Left lung (tissue), 14 donors: ENCODE measurements at places on chromosomes 2 and 18. TPM values are rescaled to one million over a fixed set of nuclear protein-coding genes. Genes with fewer than 3 reads are reported as not detected.

GRCh38 chr2:84301717-84302116, 157.4 kb downstream of the SUCLG1 start:
- H3K36me3 ChIP-seq, result no peaks in the 10 kb centered on the region
- H3K4me1 ChIP-seq, result no peaks in the 10 kb centered on the region
- no peaks in the 10 kb centered on the region for H3K27me3 ChIP-seq

GRCh38 chr18:73355121-73355520, 487.3 kb upstream of the NETO1 start:
- no peak for DNase-seq
- H3K4me1 ChIP-seq, result no peaks in the 10 kb centered on the region
- no peaks in the 10 kb centered on the region for H3K27me3 ChIP-seq
- H3K4me3 ChIP-seq, result no peak overlapping the region

DNA sequence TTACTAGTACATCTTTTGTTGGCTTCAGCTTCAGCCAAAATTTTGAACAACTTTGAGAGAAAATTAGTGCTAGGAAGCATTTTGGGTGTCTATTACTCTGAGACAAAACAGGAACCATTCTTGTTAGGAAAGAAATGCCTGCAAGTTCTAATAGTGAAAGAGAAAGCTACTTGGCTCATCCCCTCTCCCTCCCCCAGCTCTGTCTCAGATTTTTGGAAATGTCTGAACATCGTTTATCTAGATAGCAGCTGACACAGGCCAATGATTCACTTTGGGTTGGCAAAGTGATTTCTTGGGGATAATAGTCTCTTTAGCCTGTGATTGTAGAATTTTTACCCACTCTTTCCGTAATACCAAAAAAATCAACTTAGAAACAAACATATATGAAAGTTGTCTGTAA, 42.3 kb upstream of the PTPRM start:
- H3K4me3 ChIP-seq, result no peak overlapping the region
- H3K27me3 ChIP-seq, result no peaks in the 10 kb centered on the region
- no peak overlapping the region for H3K27ac ChIP-seq

ABCG5 gene
- not detected for total RNA-seq

TUBB8B gene
- not detected for total RNA-seq

DNA sequence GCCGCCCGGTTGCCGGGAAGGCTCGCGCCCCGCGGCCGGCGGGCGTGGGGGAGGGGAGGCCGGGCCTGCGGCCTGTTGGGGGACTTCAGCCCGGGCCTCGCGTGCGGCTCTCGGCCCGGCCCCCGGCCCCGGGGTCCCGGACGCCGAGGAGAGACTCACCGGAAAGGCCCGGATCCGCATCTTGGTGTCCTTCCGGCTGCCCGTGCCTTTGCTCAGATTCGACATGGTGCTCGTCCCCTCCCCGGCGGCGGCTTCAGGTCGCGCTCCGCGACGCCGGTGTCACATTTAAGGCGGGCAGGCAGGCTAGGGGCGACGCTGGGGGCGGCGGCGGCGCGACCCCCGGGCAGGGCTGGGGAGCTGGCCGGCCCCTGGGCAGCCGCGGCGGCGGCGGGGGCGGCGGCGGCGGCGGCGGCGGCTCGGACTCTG, 365 bp downstream of the CUL3 start:
- peaks cover 56% of the 10 kb centered on the region for H3K4me1 ChIP-seq
- peak overlapping the region; percentile 95 for H3K27ac ChIP-seq
- H3K27me3 ChIP-seq, result no peaks in the 10 kb centered on the region
- peak; percentile 49 for DNase-seq
- no peaks in the 10 kb centered on the region for H3K36me3 ChIP-seq
- peak overlapping the region; percentile 67 for H3K4me3 ChIP-seq

ANKRD44 gene
- total RNA-seq, result 52.6 TPM

DNA sequence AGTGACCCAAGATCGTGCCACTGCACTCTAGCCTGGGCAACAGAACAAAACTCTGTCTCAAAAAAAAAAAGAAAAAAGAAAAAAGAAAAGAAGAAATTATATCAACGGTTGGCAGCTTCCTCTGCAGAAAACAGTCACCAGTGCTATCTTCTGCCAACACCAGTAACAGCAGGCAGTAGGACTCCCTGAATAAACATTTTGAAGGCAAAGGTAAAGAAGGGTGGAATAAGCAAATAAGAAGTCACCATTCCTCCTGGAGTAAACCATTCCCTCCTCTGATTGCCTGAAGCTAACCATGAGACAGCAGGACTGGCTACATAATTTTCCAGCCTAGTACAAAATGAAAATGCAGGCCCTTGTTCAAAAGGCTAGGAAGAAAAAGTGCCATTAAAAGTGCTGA, 9.0 kb upstream of the RNF103 start:
- no peak overlapping the region for H3K27ac ChIP-seq
- no peak overlapping the region for H3K4me3 ChIP-seq
- H3K4me1 ChIP-seq, result no peaks in the 10 kb centered on the region
- H3K36me3 ChIP-seq, result no peaks in the 10 kb centered on the region

DNA sequence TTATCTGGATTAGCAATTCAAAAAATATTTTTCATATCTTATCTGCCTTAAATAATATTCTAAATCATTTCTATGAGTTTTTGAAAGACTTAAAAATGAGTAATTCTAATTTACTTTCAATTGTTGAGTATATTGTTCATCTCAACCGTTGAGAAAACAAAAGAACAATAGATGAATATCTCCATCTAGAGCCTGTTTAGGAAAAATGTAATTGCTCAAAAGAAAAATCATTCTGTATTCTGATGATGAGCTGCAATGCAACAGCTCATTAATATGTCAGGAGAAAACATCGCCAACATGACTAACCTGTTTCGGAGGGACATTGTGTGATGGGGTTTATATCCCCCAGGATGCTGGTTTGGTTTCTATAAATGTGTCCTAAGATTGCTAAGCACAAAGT, 417.6 kb downstream of the SUCLG1 start:
- DNase-seq, result no peak
- no peaks in the 10 kb centered on the region for H3K4me1 ChIP-seq
- H3K27me3 ChIP-seq, result no peaks in the 10 kb centered on the region
- no peak overlapping the region for H3K4me3 ChIP-seq
- H3K27ac ChIP-seq, result no peak overlapping the region

WNT10A gene
- 1.1 TPM for total RNA-seq

DNA sequence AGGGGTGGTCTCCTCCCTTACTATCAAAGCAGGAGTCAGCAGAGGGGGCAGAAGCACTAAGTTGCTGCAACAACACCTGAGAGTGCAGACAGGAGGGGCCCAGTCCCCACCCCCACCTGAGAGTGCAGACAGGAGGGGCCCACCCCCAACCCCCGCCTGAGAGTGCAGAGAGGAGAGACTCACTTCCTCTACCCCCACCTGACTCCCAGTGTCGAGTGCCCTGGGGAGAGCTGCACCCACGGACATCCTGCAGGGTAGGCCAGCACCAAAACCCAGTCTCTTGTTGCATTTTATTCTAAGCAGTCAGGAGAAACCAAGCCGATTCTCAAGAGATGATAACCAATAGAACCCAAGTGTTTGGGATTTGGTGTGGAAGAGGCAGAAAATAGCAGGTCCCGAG, 78.4 kb downstream of the NAPG start:
- no peak overlapping the region for H3K4me3 ChIP-seq
- no peak overlapping the region for H3K27ac ChIP-seq
- no peak for DNase-seq
- no peaks in the 10 kb centered on the region for H3K27me3 ChIP-seq

GRCh38 chr2:199734011-199734410, 117.0 kb downstream of the FTCDNL1 start:
- H3K27ac ChIP-seq, result no peak overlapping the region
- no peaks in the 10 kb centered on the region for H3K36me3 ChIP-seq
- DNase-seq, result no peak
- H3K4me1 ChIP-seq, result peaks cover 10% of the 10 kb centered on the region
- H3K27me3 ChIP-seq, result no peaks in the 10 kb centered on the region
- H3K4me3 ChIP-seq, result no peak overlapping the region

DNA sequence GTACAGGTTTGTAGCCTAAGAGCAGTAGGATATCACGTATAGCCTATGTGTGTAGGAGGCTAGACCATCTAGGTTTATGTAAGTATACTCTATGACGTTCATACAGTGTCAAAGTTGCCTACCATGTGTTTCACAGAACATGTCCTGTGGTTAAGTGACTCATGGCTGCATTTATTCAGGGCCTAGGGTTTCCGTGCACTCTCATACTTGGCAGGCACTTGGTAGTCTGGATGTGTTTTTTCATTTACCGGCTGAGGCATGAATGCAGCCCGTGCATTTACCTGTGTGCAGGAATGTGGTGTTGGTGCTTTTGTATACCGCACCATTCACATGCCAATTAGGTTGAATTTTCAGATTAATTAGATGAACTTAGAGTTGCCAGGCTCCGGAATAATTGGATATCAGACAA, 43.4 kb downstream of the MYL12B start:
- H3K4me1 ChIP-seq, result no peaks in the 10 kb centered on the region
- no peak overlapping the region for H3K4me3 ChIP-seq
- H3K36me3 ChIP-seq, result no peaks in the 10 kb centered on the region
- no peak for DNase-seq
- H3K27ac ChIP-seq, result no peak overlapping the region

DNA sequence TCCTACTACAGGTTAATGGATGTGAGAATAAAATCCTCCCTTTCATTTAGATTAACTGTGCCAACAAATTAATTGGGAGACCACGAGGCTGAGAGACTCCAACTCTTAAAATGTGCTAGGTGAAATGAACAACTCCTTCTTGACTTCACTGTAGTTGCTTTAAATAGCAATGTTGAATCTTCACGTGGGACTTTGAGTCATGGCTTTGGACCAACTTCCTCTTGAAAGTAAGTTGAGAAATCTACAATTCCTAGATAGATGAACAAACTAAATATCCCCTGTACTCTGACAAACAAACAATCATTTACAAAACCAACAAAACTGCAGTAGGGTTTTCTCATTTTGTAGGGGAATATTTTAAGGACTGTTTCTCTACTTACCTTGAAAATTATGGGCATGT, 291.9 kb upstream of the SPRED2 start:
- H3K4me3 ChIP-seq, result no peak overlapping the region
- H3K27me3 ChIP-seq, result no peaks in the 10 kb centered on the region
- H3K4me1 ChIP-seq, result no peaks in the 10 kb centered on the region
- no peak overlapping the region for H3K27ac ChIP-seq

SGPP2 gene
- 28.2 TPM for total RNA-seq

NCKAP1 gene
- total RNA-seq, result 119 TPM

ARPC2 gene
- 361 TPM for total RNA-seq

- H3K4me1 ChIP-seq, result no peaks in the 10 kb centered on the region
- no peaks in the 10 kb centered on the region for H3K27me3 ChIP-seq
- H3K36me3 ChIP-seq, result no peaks in the 10 kb centered on the region
- DNase-seq, result no peak
- no peak overlapping the region for H3K4me3 ChIP-seq
- H3K27ac ChIP-seq, result no peak overlapping the region
These were observed 16.7 kb upstream of the EDAR start for GRCh38 chr2:109005686-109006204.

PLA2R1 gene
- 4.1 TPM for total RNA-seq

- no peak overlapping the region for H3K27ac ChIP-seq
- no peak for DNase-seq
- H3K4me3 ChIP-seq, result no peak overlapping the region
- no peaks in the 10 kb centered on the region for H3K4me1 ChIP-seq
- H3K27me3 ChIP-seq, result no peaks in the 10 kb centered on the region
- no peaks in the 10 kb centered on the region for H3K36me3 ChIP-seq
These were observed 347.0 kb upstream of the RAB12 start for GRCh38 chr18:8262221-8262620.

- H3K4me3 ChIP-seq, result no peak overlapping the region
- H3K36me3 ChIP-seq, result no peaks in the 10 kb centered on the region
- H3K4me1 ChIP-seq, result peaks cover 28% of the 10 kb centered on the region
- H3K27me3 ChIP-seq, result peaks cover 100% of the 10 kb centered on the region
- no peak for DNase-seq
These were observed 3.9 kb downstream of the GLI2 start for GRCh38 chr2:120739438-120740090.

DSG4 gene
- total RNA-seq, result not detected

DNA sequence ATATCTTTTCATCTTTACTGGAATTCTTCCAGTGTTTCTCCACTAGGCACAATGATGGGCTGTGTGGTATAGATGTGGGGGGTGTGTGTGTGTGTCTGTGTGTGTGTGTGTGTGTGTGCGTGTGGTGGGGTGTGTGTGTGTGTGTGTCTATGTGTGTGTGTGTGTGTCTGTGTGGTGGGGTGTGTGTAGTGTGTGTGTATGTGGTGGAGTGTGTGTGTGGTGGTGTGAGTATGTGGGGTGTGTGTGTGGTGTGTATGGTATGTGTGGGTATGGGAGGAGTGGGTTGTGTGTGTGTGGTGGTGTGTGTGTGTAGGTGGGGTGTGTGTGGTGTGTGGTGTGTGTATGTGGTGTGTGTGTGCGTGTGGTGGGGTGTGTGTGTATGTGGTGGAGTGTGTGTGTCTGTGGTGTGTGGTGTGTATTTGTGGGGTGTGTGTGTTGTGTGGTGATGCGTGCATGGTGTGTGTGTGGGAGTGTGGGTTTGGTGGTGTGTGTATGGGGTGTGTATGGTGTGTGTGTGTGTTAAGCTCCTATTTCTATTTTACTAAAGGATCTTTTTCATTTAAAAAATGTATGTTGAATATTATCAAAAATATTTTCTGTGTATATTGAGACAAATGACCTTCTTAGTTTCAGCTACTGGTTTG, 84.2 kb downstream of the IRS1 start:
- H3K4me3 ChIP-seq, result no peak overlapping the region
- H3K27ac ChIP-seq, result no peak overlapping the region
- H3K36me3 ChIP-seq, result no peaks in the 10 kb centered on the region
- H3K4me1 ChIP-seq, result no peaks in the 10 kb centered on the region
- no peaks in the 10 kb centered on the region for H3K27me3 ChIP-seq

DNA sequence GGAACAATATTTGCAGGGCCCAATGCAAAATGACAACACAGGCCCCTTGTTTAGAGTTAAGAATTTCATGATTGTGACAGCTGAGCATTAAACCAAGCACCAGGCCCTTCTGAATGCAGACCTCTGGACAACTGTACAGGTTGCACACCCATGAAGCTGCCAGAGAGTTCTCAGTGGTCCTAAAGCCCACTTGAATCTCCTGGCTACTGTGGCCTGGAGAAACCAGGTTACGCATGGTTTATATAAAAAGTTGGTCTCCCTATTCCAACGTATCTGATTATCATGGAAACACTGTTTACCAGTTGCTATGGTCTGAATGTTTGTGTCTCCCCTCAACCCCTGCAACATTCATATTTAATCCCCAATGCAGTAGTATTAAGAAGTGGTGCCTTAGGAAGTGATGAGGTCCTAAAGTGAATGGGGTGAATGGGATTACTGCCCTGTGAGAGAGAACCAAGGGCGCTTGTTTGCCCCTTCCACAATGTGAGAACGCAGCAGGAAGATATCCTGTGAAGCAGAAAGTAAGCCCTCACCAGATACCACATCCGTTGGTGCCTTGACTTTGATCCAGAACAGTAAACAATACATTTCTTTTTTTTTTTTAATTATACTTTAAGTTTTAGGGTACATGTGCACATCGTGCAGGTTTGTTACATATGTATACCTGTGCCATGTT, 48.0 kb upstream of the ANXA4 start:
- no peaks in the 10 kb centered on the region for H3K27me3 ChIP-seq
- no peak overlapping the region for H3K27ac ChIP-seq
- no peaks in the 10 kb centered on the region for H3K36me3 ChIP-seq
- no peak for DNase-seq
- no peak overlapping the region for H3K4me3 ChIP-seq

SNRNP200 gene
- total RNA-seq, result 96.1 TPM

GRCh38 chr2:161373942-161374341, 42.2 kb upstream of the TBR1 start:
- DNase-seq, result no peak
- no peaks in the 10 kb centered on the region for H3K4me1 ChIP-seq
- H3K27me3 ChIP-seq, result no peaks in the 10 kb centered on the region
- no peak overlapping the region for H3K27ac ChIP-seq
- H3K36me3 ChIP-seq, result peaks cover 43% of the 10 kb centered on the region
